ENCODE measurements at places on chromosomes 3 and 15.

DNA sequence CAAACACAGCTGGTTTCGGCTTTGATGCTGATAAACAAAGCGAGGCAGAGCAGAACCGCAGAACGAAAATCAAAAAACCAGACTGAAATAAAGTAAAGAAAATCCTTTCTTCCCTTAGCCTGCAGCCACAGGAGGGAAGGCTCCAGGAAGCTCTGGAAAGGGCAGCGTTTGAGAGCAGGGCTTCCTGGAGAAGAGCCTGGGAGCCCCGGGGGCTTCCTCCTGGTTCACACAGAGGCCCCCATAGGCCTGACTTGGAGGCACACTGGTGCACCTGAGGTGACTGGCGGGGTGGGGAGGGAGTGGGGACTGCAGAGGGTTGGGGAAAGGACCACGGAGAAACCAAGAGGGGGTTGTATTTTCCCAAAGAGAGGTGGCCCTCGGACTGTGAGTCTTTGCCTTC, 98.8 kb upstream of the WNT5A start:
- DNase-seq: no peak

- DNase-seq: no peak
Measured at GRCh38 chr15:55387027-55387426, 21.1 kb downstream of the CCPG1 start.

DNA sequence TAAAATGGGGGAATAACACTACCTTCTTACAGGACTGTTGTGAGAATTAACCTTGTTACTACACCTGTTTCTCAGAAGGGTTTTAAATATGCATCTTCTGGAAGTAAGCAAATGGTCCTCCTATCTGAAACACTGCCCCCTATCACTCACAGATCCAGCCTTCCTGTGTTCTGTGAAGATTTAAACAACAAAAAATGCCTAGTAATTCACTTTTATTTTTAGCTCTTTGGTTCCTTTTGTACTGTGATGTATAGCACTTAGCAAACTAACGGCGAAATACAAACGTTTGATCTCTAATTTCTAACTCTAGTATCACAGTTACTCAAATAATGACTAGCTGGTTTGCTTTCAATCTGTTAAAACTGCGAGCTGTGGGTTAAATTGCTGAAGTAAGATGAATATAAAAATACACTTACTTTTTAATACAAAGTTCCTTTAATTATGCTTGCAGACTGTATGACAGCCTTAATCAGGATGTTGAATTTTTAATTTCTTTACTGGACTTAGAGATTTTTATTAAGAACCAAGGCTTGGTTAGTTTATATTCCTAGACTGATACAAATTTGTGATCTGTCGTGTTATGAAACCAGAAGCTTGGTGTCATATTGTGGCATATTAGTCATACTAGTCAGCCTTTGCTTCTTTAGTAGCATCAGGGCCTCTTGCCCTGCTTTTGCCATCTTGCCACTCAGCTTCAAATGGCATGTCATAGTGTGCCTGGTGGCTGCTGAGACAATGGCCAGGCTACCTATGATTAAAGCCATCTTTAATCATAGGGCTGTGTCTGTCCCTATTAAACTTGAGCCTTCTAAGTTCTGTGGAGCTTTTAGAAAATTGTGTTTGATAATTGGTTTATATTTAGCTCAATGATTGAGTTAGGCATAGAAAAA, 9.2 kb downstream of the EIF3J start:
- DNase-seq: peak; percentile 26

DNA sequence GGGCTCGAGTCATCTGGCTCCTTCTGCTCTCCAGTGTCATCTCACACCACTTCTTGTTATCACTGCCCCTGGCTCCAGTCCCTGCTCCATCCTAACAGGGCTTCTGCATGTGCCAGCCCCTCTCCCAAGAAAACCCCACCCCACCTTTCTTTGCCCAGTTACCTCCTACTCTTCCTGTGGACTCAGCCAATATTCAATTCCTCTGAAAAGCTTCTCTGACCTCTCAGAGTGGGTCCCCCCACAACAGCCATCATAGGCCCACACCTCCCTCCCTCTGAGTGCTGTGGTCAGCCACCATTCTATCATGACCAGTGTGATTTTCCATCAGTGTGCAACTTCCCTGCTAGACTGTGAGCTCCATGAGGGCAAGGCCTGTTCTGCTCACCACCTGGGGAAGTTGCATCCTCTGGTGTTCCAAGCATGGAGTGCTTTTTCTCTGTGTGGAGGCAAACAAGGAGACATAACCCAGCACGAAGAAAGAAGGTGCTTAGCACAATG, 71.6 kb downstream of the ADCY5 start:
- no peak for DNase-seq

GRCh38 chr3:186035277-186035676, 73.6 kb downstream of the ETV5 start:
- DNase-seq: peak; percentile 46

DNA sequence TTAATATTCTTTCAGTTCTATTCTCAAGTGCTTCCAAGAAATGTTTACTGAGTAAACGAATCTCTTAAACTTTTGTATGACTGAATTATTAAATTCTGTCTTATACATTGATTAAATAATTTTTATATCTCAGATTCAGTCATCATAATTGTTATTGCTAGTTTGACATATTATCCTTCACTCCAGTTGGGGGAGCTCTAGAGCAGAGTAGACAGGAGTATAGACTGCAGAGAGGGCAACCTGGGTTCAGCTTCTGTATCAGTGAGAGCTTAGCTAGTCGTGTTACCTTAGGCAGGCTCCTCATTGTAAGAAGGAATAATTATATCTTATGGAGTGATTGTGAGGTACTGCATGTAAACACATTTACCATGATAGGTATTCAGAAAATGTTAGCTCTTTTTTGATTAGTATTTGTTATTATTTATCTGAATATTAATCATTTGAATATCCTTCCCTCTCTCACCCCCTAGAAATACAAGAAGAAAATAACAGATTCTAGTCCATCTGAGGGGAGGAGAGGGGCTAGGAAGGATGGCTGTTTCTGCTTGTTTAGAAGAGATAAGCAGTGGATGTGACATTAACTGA, 31.0 kb upstream of the ZCWPW2 start:
- DNase-seq: peak; percentile 51

GRCh38 chr15:33581032-33581431, 270.3 kb downstream of the RYR3 start:
- DNase-seq: peak; percentile 33

- no peak for DNase-seq
Measured at GRCh38 chr3:7171493-7171892, 310.6 kb downstream of the GRM7 start.

DNA sequence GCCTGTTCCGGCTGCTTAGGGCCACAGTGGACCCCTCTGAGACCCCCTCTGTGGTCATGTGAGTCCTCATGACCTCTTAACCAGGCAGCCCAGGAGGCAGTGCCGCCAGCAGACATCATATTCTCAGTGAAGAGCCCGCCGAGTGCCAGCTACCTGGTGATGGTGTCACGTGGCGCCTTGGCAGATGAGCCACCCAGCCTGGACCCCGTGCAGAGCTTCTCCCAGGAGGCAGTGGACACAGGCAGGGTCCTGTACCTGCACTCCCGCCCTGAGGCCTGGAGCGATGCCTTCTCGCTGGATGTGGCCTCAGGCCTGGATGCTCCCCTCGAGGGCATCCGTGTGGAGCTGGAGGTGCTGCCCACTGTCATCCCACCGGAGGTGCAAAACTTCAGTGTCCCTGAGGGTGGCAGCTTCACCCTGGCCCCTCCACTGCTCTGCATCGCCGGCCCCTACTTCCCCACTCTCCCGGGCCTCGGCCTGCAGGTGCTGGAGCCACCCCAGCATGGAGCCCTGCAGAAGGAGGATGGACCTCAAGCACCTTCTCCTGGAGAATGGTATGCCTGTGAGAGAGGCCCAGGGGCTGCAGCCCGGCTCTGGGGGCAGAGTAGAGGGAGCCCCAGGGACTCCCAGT, 176.1 kb downstream of the TBC1D2B start:
- DNase-seq: no peak

DNA sequence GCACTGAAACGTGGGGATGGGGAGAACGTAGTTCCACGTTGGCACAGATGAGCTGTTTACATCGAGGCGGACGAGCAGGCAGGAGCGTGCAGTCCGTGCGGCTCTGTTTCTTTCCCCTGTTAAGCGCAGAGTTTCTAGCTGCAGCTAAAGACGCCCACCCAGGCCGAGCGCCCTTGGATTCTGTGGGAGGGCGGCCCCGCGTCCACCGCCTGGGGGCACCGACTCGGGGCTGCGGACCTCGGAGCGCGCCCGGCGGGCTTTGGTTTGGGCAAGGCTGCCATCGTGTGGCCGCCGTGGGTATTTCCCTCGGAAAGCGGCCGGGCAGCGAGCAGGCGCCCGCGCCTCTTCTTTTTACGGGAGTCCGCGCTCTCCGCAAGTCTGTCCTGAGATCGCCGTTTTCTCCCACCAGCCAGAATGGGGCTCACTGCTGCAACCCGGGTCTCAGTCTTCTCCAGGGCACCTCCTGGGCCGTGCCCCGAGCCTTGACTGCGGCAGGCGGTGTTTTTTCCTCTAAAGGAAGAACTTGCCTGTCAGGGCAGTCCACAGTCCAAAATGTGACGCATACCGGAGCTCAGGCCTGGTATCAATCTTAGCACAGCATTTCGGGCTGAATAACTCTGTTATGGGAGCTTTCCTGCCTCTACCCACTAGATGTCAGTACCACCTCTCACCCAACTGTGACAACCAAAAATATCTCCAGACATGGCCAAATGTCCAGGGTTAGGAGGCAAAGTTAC, 219.9 kb upstream of the IGF1R start:
- DNase-seq: peak; percentile 65

- peak; percentile 16 for DNase-seq
Measured at GRCh38 chr3:51282931-51283330, 102.2 kb upstream of the MANF start.

DNA sequence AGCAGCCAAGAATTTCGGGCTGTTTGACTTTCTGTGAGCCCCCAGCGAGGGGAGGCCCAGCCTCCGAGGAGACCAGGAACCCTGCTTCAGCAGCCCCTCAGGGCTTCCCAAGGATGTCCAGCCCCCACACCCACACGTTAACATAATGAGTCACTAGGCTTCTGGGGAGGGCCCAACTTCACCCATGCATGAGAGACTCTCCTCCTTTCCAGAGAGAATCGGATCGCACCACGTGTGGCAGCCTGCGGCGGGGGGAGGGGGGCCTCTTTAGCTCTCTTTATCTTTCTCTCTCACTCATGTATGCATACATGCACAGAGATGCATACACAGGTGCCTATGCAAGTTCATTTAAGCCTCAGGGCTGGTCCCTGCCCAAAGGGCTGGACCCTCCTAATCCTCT, 3.1 kb upstream of the AP2M1 start:
- no peak for DNase-seq

DNA sequence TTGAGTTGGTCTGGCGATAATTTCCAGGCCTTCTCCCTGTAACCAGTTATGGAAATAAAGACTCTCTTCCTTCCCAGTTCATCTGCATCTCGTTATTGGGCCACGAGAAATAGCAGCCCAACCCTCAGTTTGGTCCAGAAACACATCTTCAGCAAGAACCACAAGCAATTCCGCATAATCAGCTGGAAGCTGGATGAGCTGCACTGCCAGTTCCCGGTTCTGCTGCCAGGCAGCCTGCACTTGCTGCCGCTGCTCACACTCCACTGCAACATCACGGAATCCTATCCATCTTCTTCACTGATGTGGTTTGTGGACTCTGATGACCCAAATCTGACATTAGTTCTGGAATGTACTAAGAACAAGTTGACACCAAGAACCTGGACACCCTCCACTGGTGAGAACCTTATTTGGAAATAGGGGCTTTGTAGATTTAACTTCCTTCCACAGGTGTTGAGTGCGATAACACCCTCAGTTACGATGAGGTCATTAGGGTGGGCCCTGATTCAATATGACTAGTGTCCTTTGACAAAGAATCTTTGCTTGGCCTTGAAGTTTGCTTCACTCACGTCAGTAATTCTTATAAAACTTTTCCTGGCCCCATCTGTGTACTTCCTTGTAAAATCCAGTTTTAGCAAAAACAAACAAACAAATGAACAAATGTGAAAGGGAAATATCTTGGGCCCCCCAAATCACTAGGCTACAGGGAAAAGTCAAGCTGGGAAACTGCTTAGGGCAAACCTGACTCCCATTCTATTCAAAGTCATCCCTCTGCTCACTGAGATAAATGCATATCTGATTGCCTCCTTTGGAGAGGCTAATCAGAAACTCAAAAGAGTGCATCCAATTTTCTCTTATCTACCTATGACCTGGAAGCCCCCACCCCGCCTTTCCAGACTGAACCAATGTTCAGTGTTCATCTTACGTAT, 221.9 kb upstream of the PROK2 start:
- no peak for DNase-seq

DNA sequence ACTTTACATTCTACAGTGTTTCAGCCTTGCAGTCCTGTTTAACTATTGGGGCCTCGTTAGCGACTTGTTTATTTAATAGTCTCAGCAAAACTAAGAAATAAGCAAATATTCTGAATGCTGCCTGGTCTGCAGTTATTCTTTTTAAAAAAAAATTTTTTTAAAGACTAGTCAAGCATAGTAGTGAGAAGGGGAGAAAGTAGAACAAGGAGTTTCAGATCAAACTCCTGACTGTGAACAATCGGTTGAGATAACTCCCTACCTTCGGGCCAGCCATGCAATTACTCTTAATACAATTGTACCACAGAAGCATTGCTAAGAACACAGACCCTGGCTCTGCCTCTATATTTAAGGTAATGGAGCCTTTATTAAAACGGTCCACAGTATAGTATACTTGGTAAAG, 5.8 kb upstream of the DUT start:
- DNase-seq: no peak

- DNase-seq: no peak
Measured at GRCh38 chr3:139928708-139929505, 6.1 kb upstream of the CLSTN2 start.

DNA sequence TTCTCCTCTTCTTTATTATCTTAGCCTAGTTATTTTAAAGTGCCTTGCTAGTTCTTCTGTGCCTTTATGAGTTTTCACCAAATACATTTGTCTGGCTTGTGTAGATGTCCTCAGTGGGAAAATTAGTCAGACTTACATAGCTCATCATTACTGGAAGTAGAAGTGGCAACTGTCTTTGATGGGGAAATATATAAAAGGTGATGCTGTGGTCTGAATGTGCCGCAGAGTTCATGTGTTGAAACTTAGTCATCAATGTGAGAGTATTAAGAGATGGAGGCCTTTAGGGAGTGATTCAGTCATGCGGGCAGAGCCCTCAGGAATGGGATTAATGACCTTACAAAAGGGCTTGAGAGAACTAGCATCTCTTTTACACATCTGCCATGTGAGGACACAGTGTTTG, 6.4 kb upstream of the ERICH6 start:
- no peak for DNase-seq

DNA sequence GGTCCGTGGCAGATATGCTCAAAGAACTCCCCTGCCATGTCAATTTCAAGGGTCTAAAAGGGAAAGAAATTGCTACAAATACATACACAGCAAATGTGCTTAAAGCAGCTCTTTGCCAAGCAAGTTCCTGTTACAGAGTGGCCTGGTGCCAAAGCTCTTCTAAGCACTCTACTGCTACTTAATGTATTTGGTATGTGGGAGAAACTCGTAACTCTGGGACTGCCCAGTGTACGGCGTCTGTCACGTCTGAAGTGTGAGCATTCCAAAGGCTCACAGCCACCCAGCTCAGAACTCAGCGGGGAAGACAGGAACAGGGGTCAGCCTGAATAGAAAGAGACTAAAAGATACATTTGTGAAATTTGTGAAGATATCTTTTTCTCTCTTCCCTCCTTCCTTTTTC, 54.6 kb downstream of the RBMS3 start:
- peak; percentile 99 for DNase-seq

- DNase-seq: peak; percentile 70
Measured at GRCh38 chr15:69225355-69226022, 65.1 kb downstream of the GLCE start.

Data from fibroblast of the aortic adventitia (primary cell).